ENCODE measurements at places on chromosomes 4 and X.

- H3K4me1 ChIP-seq, result peaks cover 14% of the 10 kb centered on the region
- DNase-seq, result no peak
- H3K27me3 ChIP-seq, result no peaks in the 10 kb centered on the region
- H3K27ac ChIP-seq, result no peak overlapping the region
- H3K4me3 ChIP-seq, result no peak overlapping the region
These were observed 60.0 kb downstream of the C4orf50 start for GRCh38 chr4:5958199-5958735.

DNA sequence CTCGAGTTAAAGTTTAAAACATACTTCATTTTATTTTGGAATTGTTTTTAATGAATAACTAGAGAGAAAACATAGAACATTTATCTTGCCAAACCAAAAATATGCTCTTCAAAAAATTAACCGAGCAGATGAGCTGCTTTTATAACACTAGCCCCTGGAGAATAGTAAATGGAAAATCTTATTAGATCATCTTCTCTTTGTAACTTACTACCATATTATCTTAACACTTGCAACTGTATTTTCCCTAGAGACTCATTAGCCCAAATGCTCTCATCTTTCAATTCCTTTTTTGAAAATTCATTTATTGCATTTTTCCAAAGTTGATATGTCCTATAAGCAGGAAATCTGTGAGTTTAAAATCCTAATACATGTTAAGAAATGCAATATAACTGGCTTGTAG lies 143.3 kb downstream of the CAMK2D start:
- no peak overlapping the region for H3K27ac ChIP-seq
- no peaks in the 10 kb centered on the region for H3K27me3 ChIP-seq
- H3K4me3 ChIP-seq, result no peak overlapping the region
- H3K36me3 ChIP-seq, result no peaks in the 10 kb centered on the region
- peaks cover 16% of the 10 kb centered on the region for H3K4me1 ChIP-seq

GRCh38 chr4:19888587-19888986 lies 363.1 kb upstream of the SLIT2 start:
- no peaks in the 10 kb centered on the region for H3K36me3 ChIP-seq
- no peaks in the 10 kb centered on the region for H3K27me3 ChIP-seq
- peak; percentile 3 for DNase-seq
- no peaks in the 10 kb centered on the region for H3K4me1 ChIP-seq
- H3K27ac ChIP-seq, result no peak overlapping the region
- H3K4me3 ChIP-seq, result no peak overlapping the region

GRCh38 chr4:114077610-114078009 lies 98.2 kb upstream of the ARSJ start:
- no peak overlapping the region for H3K27ac ChIP-seq
- no peak overlapping the region for H3K4me3 ChIP-seq
- H3K4me1 ChIP-seq, result peaks cover 5% of the 10 kb centered on the region
- no peaks in the 10 kb centered on the region for H3K27me3 ChIP-seq
- H3K36me3 ChIP-seq, result no peaks in the 10 kb centered on the region

DNA sequence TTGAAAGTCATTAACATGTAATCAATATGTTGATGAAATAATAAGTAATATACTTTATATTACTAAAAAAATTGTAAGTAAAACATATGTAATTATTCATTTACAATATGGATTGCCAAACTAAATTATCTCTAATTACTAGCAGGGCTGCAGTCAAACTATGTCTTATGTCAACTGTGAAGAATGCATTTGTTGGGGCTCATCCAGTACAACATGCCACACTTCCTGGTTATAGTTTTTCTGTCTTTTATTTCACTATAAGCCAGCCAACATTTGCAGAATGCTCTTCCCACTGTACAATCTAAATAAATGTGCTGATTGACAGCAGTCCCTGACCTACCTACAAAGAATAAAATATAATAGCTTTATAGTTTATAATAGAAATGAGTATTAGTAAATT lies 975.4 kb upstream of the NDST4 start:
- no peaks in the 10 kb centered on the region for H3K27me3 ChIP-seq
- DNase-seq, result peak; percentile 4
- H3K36me3 ChIP-seq, result no peaks in the 10 kb centered on the region
- H3K4me1 ChIP-seq, result no peaks in the 10 kb centered on the region
- H3K4me3 ChIP-seq, result no peak overlapping the region

DNA sequence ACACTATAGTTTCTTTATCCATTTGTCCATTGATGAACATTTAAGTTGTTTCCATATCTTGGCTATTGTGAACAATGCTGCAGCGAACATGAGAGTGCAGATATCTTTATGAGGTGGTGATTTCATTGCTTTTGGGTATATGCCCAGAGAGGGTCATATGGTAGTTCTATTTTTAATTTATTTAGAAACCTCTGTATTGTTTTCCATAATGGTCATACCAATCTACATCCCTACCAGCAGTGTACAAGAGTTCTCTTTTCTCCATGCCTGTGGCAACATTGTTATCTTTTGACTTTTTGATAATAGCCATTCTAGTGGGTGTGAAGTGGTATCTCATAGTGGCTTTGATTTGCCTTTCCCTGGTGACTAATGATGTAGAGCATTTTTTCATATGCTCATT lies 48.8 kb downstream of the EDA start:
- H3K4me3 ChIP-seq, result no peak overlapping the region
- H3K36me3 ChIP-seq, result no peaks in the 10 kb centered on the region
- no peaks in the 10 kb centered on the region for H3K4me1 ChIP-seq
- no peak for DNase-seq
- H3K27me3 ChIP-seq, result no peaks in the 10 kb centered on the region

All from A673 (cell line).